Uterus (tissue), 4 donors: ENCODE measurements at places on chromosomes 6 and 20. TPM values are rescaled to one million over a fixed set of nuclear protein-coding genes. Genes with fewer than 3 reads are reported as not detected.
A peak's percentile ranks its signal among the peaks of the same experiment; 100 is the strongest.

Gene PHACTR1
- total RNA-seq = 8.3 TPM

Gene RAB44
- 0.37 TPM for total RNA-seq

Gene BYSL
- 16.5 TPM for total RNA-seq

DNA sequence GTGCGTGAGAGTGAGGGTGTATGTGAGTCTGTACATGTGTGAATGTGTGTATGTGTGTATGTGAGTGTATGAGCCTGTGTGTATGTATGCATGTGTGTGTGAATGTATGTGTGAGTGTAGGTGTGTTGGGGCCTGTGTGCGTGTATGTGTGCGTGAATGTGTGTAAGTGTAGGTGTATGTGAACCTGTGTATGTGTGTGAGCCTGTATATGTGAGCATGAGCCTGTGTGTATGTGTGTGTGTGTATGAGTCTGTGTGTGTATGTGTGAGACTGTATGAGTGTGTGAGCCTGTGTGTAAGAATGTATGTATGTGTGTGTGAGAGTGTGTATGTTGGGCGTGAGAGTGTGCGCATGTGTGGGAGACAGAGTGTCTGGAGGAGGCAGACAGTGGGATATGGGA lies 15.8 kb upstream of the SULF2 start:
- H3K36me3 ChIP-seq = no peaks in the 10 kb centered on the region
- H3K4me3 ChIP-seq = no peak overlapping the region
- no peak overlapping the region for H3K27ac ChIP-seq

GRCh38 chr6:148836751-148837150 lies 89.9 kb downstream of the UST start:
- no peaks in the 10 kb centered on the region for H3K36me3 ChIP-seq
- H3K4me1 ChIP-seq = no peaks in the 10 kb centered on the region
- DNase-seq = no peak

DNA sequence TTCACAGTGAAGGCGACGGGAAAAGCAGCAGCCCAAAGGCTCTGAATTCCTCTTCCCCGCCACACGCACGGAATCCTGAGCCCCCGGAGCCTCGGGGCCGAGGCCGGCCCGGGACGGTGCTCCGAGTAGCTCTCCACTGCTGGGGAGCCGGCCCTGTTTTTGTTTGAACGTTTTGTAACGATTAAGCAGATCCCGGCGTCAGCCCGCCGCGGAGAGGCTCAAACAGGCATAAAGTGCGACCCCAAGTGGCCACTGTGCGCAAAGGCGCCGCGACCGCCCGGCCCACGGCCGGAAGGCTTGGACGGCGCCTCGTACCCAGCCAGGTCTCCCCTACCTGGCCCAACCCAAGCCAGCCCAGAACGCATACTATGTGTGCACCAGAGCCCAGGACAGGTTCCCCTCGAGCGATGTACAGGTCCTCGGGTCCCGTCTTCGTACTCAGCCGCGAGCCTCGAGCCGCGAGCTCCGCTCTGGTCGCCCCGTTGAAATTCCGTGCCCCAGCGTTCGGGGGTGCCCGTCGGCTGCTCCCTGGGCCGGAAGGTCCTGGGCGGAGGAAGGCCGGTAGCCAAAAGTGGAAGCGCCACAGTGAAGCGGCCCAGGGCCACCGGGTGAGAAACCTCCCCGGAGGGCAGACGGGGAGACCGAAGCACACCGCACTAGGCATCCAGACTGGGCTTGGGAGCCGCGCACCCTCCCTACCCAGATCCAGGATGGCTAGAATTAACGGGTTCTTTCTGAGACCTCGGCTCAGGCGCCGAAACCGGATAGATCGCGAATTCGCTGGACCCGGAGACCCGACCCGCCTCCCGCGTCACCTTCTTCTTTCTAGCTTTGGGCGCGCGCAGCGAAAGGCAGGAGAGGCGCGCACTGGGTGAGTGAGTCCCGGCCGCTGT lies 1.2 kb upstream of the MAFB start:
- no peaks in the 10 kb centered on the region for H3K4me1 ChIP-seq
- peak; percentile 88 for DNase-seq
- H3K27ac ChIP-seq = peak overlapping the region; percentile 89
- peak overlapping the region; percentile 56 for H3K4me3 ChIP-seq

- no peaks in the 10 kb centered on the region for H3K27me3 ChIP-seq
- H3K27ac ChIP-seq = no peak overlapping the region
- H3K4me1 ChIP-seq = no peaks in the 10 kb centered on the region
- H3K4me3 ChIP-seq = no peak overlapping the region
- no peaks in the 10 kb centered on the region for H3K36me3 ChIP-seq
- no peak for DNase-seq
Observed at GRCh38 chr6:169169375-169169774, 84.3 kb downstream of the THBS2 start.

GRCh38 chr6:16904957-16905356 lies 143.7 kb upstream of the ATXN1 start:
- H3K4me3 ChIP-seq = no peak overlapping the region
- H3K36me3 ChIP-seq = no peaks in the 10 kb centered on the region
- DNase-seq = no peak
- H3K27me3 ChIP-seq = no peaks in the 10 kb centered on the region
- H3K27ac ChIP-seq = no peak overlapping the region

- peak overlapping the region; percentile 47 for H3K27ac ChIP-seq
- H3K27me3 ChIP-seq = no peaks in the 10 kb centered on the region
- H3K4me3 ChIP-seq = no peak overlapping the region
- no peak for DNase-seq
Observed at GRCh38 chr20:5181958-5182357, 55.1 kb downstream of the CDS2 start.

DNA sequence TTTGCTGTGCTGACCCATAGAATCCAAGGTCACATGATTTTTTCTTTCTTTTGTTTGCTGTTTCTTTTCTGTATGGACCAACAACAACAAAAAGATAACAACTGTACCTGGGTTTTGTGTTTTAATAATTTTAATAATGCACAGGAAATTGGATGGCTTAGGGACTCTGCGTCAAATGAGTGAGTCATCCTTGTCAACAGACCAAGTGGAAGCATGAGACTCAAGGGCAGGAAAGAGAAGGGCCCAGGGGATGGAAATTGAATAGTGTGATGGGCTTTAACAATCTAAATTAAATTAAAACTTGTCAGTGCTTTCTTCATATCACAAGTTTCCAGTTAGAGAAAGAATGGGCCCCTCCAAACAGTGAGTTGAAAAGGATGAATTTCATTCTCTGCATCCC lies 413.0 kb downstream of the PREX1 start:
- no peak overlapping the region for H3K4me3 ChIP-seq
- no peak overlapping the region for H3K27ac ChIP-seq
- H3K4me1 ChIP-seq = no peaks in the 10 kb centered on the region
- H3K36me3 ChIP-seq = no peaks in the 10 kb centered on the region
- no peaks in the 10 kb centered on the region for H3K27me3 ChIP-seq

- H3K27ac ChIP-seq = no peak overlapping the region
- no peaks in the 10 kb centered on the region for H3K4me1 ChIP-seq
- no peak overlapping the region for H3K4me3 ChIP-seq
- H3K27me3 ChIP-seq = no peaks in the 10 kb centered on the region
- no peaks in the 10 kb centered on the region for H3K36me3 ChIP-seq
Observed at GRCh38 chr20:36506253-36506652, 35.1 kb upstream of the MYL9 start.

DNA sequence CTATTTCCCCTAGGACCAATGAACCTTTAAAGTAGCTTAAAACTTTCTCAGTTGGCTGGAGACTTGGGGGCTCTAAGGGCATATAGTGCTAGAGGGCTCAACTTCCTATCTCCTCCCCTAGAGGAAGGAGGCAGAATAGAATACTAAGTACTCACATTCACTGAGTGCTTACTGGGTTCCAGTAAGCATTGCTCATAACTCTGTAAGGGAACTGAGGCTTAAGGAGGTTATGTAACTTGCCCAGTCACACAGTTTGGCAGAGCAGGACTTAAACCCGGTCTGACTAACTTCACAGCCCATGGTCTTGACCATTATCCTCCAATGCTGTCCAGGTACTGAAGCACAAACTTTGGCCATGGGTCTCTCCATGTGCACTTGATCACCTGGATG lies 12.5 kb downstream of the SESN1 start:
- H3K36me3 ChIP-seq = no peaks in the 10 kb centered on the region
- DNase-seq = no peak
- H3K27me3 ChIP-seq = no peaks in the 10 kb centered on the region
- no peak overlapping the region for H3K4me3 ChIP-seq
- H3K27ac ChIP-seq = peak overlapping the region; percentile 82
